ENCODE measurements at places on chromosomes 13 and 19. TPM values are rescaled to one million over a fixed set of nuclear protein-coding genes. Genes with fewer than 3 reads are reported as not detected.

The CYP4F22 gene
- total RNA-seq = not detected

The ZSCAN18 gene
- 87.0 TPM for total RNA-seq

The ANGPTL4 gene
- 0.94 TPM for total RNA-seq

The IGFL4 gene
- total RNA-seq = 1.6 TPM

The ONECUT3 gene
- total RNA-seq = not detected
